Activated CD8-positive, alpha-beta memory T cell treated with anti-CD3 and anti-CD28 coated beads for 48 hours (primary cell): ENCODE measurements at places on chromosomes 6 and 20.
A peak's percentile ranks its signal among the peaks of the same experiment; 100 is the strongest.

- no peak for DNase-seq
Measured at GRCh38 chr6:112130878-112131277, 43.5 kb downstream of the FAM229B start.

DNA sequence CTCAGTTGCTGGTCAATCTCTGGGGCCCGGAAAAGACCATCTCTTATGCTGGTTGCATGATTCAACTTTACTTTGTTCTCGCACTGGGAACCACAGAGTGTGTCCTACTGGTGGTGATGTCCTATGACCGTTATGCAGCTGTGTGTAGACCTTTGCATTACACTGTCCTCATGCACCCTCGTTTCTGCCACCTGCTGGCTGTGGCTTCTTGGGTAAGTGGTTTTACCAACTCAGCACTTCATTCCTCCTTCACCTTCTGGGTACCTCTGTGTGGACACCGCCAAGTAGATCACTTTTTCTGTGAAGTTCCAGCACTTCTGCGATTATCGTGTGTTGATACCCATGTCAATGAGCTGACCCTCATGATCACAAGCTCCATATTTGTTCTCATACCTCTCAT, 4.3 kb downstream of the OR2J3 start:
- no peak for DNase-seq

DNA sequence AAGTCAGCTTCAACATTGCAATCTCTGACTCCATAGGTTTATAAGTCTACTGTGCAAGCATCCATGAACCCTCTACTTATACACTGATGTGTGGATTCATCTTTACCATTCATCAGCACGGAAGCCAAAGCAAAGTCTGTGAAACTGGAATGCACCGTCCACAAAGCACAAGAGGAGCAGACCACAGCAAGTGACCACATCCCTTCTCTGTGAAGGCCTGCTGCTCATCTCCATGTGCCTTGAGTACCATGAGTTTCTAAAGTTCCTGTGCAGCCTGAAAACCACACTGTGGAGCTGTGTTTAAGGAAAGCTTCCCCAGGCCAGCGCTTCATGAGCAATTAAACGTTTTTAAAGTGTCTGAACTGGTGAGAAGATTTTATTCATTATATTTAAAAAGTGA, 20.0 kb downstream of the GABRR1 start:
- DNase-seq, result no peak

GRCh38 chr6:74749211-74750147, 456.4 kb downstream of the COL12A1 start:
- no peak for DNase-seq

GRCh38 chr6:157227202-157228166, 95.8 kb downstream of the TMEM242 start:
- no peak for DNase-seq

DNA sequence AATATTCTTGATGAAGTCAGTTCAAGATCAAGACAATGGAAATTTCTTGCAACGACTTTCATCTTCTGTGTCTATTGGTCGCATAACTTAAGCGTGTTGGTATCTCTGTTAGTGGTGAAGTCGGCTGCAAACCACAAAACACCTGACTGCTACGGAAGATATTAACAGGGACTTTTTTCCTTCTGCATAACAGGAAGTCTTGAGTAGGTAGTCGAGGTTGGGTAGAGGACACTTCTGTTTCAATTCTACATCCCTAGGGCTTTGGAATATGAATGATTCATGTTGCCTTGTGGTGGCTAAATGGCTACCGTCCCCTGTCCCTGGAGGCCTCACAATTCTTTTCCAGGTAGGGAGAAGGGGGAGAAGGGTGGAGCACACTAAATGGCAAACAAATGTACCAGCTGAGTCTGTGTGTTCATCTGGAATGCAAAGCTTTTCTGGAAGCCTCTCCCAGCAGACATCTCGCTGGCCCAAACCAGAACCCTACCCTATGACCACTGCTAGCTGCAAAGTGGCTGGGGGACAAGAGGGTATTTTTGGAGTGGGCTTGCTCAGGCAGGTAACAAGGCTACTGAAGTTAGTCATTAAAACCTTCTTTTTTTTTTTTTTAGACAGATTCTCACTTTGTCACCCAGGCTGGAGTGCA, 34.6 kb upstream of the NKX2-2 start:
- no peak for DNase-seq

- no peak for DNase-seq
Measured at GRCh38 chr6:73942592-73943186, 246.7 kb downstream of the CD109 start.

DNA sequence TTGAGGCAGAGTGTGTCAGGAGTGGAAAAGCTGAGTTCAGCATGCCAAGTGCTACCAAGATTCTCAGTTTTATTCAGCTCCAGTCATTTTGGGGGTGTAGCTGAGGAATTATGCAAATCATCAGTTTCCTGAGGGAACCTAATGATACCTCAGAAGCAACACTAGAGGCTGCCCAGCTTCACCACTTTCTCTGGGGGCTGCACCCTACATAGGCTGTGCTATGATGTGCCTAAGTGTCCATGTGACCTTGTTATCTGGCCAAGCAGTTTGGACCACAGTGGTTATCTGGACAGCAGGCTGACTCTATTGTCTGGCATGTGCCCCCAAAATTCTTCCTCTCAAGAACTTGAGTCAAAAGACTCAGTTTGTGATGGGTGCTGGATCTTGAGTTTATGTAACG, 374.6 kb upstream of the SYNCRIP start:
- DNase-seq, result no peak

DNA sequence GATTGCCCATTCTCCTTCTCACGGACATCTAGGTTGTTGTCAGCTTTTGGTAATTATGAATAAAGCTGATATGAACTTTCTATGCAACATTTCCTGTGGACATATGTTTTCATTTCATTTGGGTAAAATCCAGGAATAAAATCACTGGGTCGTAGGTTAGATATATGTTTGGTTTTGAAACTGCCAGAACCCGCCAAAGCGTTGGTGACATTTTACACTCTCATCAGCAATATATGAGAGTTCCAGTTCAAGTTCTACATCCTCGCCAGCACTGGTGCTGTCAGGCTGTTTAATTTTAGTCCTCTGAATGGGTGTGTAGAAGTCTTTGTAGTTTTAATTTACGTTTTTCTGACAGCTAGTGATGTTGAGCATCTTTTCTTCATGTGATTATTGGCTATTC, 27.5 kb upstream of the LRFN2 start:
- DNase-seq, result no peak

GRCh38 chr6:39992861-39993622, 58.8 kb upstream of the MOCS1 start:
- DNase-seq, result no peak

DNA sequence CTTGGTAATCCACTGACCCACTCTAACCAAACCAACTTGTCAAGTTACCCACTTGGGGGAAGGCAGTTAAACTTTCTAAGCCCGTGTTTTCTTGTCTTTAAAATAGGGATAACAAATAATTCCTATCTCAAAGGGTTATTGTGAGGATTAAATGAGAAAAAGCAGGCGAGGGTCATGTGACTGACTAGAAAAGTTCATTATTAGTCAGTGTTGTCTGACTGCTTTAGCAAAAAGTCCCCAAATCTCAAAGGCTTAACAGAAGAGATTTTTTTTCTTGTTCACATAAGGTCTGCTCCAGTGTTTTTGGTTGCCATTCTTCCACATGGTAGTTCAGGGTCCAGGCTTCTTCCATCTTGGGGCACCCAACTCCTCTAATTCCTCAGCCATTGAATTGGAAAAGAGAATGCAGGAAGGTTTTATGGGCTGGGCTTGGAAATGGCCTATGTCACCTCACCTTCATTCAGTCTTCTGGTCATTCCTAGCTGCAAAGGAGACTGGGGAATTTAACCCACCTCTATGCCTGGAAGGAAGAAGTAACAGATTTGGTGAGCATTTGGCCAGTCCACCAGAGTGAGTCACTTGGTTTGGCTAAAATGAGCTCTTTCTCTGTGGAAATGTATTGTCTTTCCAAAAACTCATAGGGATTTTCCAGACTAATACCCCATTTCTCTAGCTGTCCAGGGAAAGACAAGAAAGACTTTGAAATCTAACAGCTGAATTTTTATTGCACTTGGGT, 77.0 kb downstream of the CAP2 start:
- no peak for DNase-seq

GRCh38 chr6:42618686-42619085, 54.9 kb downstream of the UBR2 start:
- DNase-seq, result no peak

DNA sequence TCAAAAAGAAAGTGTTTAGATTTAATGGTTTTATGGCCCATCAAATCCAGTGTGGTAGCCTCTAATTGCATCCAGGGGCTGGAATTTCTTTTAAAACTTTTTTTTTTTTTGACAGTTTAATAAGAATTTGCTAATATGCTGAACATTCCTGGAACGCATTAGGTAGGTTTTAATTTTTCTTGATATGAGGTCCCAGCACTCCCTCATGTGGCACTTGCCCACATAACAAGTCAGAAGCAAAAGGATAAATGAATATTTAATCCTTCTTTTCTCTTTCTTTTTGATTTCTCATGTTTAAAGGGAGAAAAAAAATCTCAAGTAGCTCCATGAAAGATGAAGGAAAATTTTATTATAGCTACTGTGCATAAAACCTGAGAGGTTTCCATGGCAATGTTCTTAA, 13.5 kb downstream of the HAO1 start:
- no peak for DNase-seq

- DNase-seq, result no peak
Measured at GRCh38 chr6:130681028-130681427, 146.2 kb upstream of the SMLR1 start.

- DNase-seq, result no peak
Measured at GRCh38 chr6:83884523-83884922, 25.0 kb downstream of the CYB5R4 start.

- DNase-seq, result no peak
Measured at GRCh38 chr20:12660918-12661317, 347.9 kb upstream of the SPTLC3 start.

- DNase-seq, result no peak
Measured at GRCh38 chr6:110461376-110461775, 15.0 kb downstream of the SLC22A16 start.

- no peak for DNase-seq
Measured at GRCh38 chr6:155611742-155612141, 156.1 kb upstream of the NOX3 start.

DNA sequence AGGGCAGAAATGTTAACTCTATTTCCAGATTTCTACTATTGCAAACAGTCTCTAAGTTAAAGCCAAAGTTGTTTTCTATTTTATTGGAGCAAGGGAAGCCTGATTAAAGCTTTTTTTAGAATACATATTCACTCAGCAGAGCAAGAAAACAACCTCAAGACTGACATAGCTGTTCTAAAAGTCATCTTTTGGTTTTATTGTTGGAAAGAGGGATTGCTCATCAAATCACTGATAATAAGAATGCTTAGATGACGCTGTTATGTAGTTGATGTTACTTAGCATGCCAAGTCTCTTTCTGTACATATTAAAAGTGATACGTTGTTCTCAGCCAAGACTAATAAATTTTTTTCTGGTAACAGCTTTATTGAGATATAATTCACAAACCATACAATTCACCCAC, 172.6 kb upstream of the LAMA2 start:
- DNase-seq, result no peak

GRCh38 chr20:21511485-21511849, 2.4 kb downstream of the NKX2-2 start:
- DNase-seq, result no peak

- DNase-seq, result no peak
Measured at GRCh38 chr20:60024245-60024644, 66.0 kb downstream of the CDH26 start.

- DNase-seq, result no peak
Measured at GRCh38 chr6:12648171-12648570, 68.4 kb upstream of the PHACTR1 start.

DNA sequence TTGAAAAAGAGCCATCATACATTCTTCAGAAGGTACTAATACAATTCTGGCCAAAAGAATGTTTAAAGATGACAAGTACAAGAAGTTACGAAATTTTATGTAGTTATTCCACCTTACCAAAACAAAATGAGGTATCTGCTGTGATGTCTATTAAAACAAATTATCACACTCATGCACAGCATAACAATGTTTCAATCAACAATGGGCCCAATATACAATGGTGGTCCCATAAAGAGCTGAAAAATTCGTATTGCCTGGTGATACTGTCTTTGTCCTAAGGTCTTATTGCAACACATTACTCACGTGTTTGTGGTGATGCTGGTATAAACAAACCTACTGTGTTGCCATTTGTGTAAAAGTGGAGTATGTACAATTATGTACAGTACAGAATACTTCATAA, 3.6 kb upstream of the NUP153 start:
- DNase-seq, result no peak

- DNase-seq, result no peak
Measured at GRCh38 chr6:4059115-4059777, 19.7 kb downstream of the FAM217A start.

- DNase-seq, result no peak
Measured at GRCh38 chr6:23783901-23784300, 342.1 kb upstream of the NRSN1 start.

GRCh38 chr6:40098774-40099173, 164.5 kb upstream of the MOCS1 start:
- no peak for DNase-seq

DNA sequence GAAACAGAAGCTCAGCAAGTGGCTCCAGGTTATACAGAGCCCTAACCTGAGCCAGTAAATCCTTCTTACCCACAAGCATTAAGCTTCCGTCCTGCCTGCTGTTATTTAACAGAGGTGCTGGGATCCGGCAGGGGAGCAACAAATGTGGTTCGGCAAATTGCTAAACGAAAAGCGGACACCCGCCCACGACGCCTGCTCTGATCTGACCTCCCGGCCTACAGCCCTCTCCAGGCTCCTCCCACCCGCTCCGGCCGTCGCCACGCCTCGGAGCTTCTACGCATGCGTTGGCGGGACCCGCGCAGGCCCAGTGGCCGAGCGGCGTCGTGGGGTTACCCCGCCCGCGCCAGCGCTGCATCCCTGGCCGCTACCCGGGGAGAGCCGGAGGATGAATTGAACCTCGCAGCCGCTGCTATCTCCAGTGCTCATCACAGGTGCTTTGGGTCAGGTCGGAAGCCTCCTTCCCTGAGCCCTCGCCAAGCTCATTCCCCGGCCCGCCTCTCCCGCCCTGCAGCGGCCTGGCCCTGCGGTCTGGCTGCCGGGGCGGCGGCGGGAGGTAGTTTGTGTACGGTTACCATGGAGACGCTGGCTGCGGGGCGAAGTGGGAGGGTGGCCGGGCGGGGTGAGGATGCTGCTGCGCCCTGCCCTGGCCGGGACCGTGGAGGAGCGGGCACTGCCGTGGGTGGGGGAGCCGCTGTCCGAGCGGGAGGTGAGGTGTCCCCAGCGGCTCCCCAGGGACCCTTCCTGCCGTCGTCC, at the start of gene ARMC2:
Gene ARMC2, plus strand, starts transcription at position 307 of the 753 bp plus-strand sequence. CDS start 5,846 bp downstream, outside the sequence.
- DNase-seq, result peak; percentile 83

GRCh38 chr6:24228681-24229255, 102.8 kb downstream of the NRSN1 start:
- no peak for DNase-seq

DNA sequence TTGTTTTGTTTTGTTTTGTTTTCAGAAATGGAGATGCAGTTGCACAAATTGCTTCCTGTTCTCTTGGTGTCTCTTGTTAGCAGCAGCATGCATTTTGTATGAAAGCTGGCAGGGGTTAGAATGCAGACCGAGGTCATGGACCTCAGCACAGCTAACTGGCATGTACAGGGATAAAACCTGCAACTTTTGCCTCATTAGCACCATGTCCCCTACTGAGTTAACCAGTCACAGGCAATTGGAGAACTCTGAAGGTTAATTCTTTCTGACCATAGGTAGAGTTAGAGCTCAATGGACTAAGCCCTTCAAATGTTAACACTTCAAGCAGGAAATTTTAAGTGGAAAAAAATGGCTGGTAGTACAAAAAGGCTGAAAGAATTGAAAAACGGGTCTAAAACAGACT, 377.1 kb downstream of the ADGRB3 start:
- DNase-seq, result no peak
